ENCODE measurements at places on chromosomes 2 and 18. TPM values are rescaled to one million over a fixed set of nuclear protein-coding genes. Genes with fewer than 3 reads are reported as not detected.

The SGPP2 gene
- total RNA-seq, result not detected

The IL36RN gene
- total RNA-seq, result not detected

- H3K36me3 ChIP-seq, result no peaks in the 10 kb centered on the region
- no peaks in the 10 kb centered on the region for H3K27me3 ChIP-seq
- DNase-seq, result no peak
- peaks cover 31% of the 10 kb centered on the region for H3K4me1 ChIP-seq
Measured at GRCh38 chr2:28341208-28341891, 51.3 kb upstream of the FOSL2 start.

The DSG2 gene
- total RNA-seq, result 18.4 TPM

GRCh38 chr2:126857502-126857901 lies 41.2 kb upstream of the TEX51 start:
- no peaks in the 10 kb centered on the region for H3K36me3 ChIP-seq
- no peaks in the 10 kb centered on the region for H3K4me1 ChIP-seq
- DNase-seq, result no peak

The GCG gene
- total RNA-seq, result 0.27 TPM

The DNAJC27 gene
- total RNA-seq, result 8.1 TPM

DNA sequence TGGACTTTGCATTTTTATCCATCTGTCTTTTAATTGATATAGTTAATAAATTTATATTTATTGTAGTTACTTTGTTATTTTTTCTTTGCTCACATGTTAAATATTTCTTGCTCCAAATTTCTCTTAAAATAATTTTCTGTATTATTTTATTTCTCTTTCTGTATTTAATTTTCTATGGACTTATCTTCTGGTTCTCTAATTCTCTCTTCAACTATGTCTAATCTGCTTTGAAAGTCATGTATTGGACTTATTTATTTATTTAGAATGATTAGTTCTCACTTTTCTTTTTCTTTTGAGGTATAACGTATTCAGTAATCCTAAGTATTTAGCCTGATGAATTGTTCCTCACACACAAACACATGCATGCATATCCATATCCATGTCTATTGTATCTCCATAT lies 53.1 kb downstream of the ASB1 start:
- no peak for DNase-seq
- no peaks in the 10 kb centered on the region for H3K27me3 ChIP-seq
- H3K4me1 ChIP-seq, result peaks cover 11% of the 10 kb centered on the region
- peaks cover 30% of the 10 kb centered on the region for H3K36me3 ChIP-seq
- H3K4me3 ChIP-seq, result no peak overlapping the region

DNA sequence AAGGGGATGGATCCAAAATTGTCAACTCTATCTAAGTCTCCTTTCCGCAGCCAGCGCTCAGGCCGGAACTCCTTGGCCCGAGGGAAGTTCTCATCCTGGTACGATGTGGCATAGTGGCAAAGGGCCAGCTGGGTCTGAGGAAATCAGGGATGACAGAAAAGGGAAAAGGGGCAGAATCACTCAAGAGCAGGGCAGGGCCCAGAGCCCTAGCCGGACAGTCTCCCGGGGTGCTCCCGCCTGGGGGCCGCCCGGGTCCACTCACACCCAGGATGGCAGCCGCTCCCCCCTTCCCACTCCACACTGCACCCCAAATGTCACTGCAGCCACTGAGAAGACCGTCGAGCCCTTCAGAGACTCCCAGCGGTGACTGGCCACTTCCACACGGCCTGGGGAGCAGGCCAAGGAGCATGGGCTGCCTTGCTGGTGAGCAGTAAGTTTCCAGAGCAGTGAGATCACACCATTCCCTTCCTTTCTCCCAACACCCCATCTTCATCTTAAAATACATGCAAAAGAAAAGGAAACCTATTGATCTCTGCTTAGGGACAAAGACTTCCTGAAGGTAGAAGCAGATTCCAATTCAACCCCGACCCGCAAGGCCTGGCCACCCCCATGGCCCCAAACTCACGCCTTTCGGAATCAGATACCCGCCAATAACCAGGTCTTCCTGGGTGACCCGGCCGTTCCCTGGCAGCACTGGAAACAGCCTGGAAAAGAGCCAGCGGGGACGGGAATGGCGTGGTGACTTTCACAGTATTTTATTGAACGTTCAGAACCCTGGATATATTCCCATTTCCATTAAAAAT lies 26.7 kb downstream of the CYP27C1 start:
- no peak overlapping the region for H3K27ac ChIP-seq
- H3K4me3 ChIP-seq, result no peak overlapping the region
- no peaks in the 10 kb centered on the region for H3K27me3 ChIP-seq
- H3K36me3 ChIP-seq, result peaks cover 23% of the 10 kb centered on the region

- no peak for DNase-seq
- no peak overlapping the region for H3K27ac ChIP-seq
- no peak overlapping the region for H3K4me3 ChIP-seq
- H3K27me3 ChIP-seq, result no peaks in the 10 kb centered on the region
- peaks cover 12% of the 10 kb centered on the region for H3K4me1 ChIP-seq
- no peaks in the 10 kb centered on the region for H3K36me3 ChIP-seq
Measured at GRCh38 chr2:129801575-129801974, 177.9 kb upstream of the RAB6C start.

DNA sequence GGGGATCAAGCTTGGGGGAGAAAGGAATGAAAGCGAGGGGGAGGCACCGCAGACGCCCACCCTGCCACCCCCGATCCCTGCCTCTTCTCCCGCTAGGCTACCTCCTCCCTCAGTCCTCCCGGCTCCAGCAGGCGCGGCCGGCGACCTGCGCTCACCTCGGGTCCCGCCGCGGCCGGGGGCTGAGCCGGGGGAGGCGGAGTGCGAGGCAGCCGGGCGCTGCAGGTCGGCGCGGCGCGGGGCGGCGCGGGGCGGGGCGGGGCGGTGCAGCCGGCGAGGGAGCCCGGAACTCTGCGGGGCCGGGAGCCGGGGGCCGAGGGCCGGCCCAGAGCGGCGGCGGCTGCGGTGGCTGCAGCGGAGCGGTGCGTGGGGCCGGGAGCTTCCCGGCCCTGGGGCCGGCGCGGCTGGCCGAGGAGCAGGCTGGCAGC lies 477 bp downstream of the ACVR1 start:
- peak overlapping the region; percentile 98 for H3K4me3 ChIP-seq
- H3K27me3 ChIP-seq, result peaks cover 41% of the 10 kb centered on the region
- peaks cover 28% of the 10 kb centered on the region for H3K4me1 ChIP-seq
- H3K36me3 ChIP-seq, result no peaks in the 10 kb centered on the region
- no peak overlapping the region for H3K27ac ChIP-seq

- no peaks in the 10 kb centered on the region for H3K4me1 ChIP-seq
- no peak for DNase-seq
- no peaks in the 10 kb centered on the region for H3K27me3 ChIP-seq
- no peak overlapping the region for H3K27ac ChIP-seq
- H3K36me3 ChIP-seq, result peaks cover 7% of the 10 kb centered on the region
Measured at GRCh38 chr18:4781873-4782272, 326.8 kb upstream of the DLGAP1 start.

DNA sequence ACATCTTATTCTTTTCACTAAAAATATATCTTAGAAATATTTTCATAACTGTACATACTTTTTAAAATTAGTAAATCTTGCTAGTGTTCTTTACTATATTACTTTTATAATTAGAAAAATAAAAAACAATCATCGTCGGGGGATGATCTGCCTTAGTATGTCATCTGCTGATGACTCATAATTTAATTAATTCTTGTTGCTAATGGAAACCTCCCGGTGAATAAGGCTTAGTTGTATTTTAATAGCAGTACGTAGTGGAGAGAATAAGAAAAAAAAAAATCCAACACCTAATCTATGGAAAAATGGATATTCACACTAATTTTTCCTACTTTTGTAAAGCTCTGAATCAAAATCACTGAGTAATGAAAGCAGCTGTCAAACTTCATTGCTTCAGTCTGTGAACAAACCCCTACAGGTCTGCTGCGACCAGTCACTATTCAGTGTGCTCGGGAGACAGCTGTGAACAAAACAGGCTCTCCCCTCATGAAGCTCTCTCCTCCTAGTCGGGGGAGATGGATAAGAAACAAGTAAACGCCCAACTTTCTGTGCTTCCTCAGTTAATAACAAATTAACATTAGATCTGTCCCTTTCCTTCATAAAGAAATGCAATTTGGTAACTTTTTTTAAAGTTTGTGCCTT lies 97.4 kb upstream of the UPP2 start:
- no peak overlapping the region for H3K27ac ChIP-seq
- no peak overlapping the region for H3K4me3 ChIP-seq
- no peaks in the 10 kb centered on the region for H3K36me3 ChIP-seq
- H3K4me1 ChIP-seq, result peaks cover 10% of the 10 kb centered on the region
- no peak for DNase-seq
- H3K27me3 ChIP-seq, result peaks cover 21% of the 10 kb centered on the region
